ENCODE measurements at places on chromosomes 4 and X. TPM values are rescaled to one million over a fixed set of nuclear protein-coding genes. Genes with fewer than 3 reads are reported as not detected.

Gene HPSE
- total RNA-seq, result 0.66 TPM

Gene KCNIP4
- total RNA-seq, result 0.29 TPM

Gene MGAT4D
- not detected for total RNA-seq

Gene AREG
- 1.3 TPM for total RNA-seq

Gene IRS4
- under 0.01 TPM for total RNA-seq

Gene ZXDB
- 9.4 TPM for total RNA-seq

Gene NOX1
- not detected for total RNA-seq

Gene TRIM60
- total RNA-seq, result 1.1 TPM

Gene GABRE
- 15.1 TPM for total RNA-seq

All from placental pericyte (primary cell).